Stimulated activated CD4-positive, alpha-beta T cell treated with anti-CD3 and anti-CD28 coated beads, Interleukin-2, amount 100 ng/mL, for 4 hours (primary cell): ENCODE measurements at places on chromosomes 11 and 22.

DNA sequence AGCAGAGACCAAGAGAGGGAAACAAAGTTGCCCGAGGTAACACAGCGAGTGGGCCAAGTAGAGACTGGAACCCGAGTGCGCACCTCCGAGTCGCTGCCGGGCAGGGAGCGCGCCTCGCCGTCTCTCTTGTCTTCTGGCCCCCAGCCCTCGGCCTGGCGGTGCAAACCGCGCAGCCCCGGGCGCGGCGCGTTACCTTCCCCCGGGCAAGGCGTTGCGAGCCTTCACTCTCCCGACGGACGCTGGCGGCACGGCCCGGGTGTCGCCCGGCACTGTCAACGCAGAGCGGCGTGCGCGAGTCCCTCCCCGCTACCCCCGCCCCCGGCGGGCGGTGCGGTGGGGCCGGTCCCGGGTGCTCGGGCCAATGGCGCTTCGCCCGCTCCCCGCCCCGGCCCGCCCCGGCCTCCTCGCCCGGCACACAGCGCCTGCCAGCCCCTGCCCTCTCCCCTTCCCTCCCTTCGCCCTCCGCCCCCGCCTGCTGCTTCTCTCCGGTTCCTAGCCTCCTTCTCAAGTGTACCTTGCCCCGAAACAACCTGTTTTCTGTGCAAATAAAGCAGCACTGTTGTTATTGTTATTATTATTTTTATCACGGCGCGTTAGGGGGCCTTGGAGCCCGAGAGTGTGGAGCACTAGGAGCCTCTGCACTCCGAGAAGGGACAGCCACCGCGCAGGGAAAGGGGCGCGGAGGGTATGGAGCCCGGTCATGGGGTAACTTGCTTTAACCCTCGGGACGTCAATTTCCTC, at the start of gene SYTL2:
SYTL2 (minus strand) TSS at position 271 of the 741 bp plus-strand sequence. CDS start 53,416 bp downstream, outside the sequence.
- peak; percentile 63 for DNase-seq

- DNase-seq: no peak
Observed at GRCh38 chr11:42407341-42407740, 904.5 kb upstream of the API5 start.

DNA sequence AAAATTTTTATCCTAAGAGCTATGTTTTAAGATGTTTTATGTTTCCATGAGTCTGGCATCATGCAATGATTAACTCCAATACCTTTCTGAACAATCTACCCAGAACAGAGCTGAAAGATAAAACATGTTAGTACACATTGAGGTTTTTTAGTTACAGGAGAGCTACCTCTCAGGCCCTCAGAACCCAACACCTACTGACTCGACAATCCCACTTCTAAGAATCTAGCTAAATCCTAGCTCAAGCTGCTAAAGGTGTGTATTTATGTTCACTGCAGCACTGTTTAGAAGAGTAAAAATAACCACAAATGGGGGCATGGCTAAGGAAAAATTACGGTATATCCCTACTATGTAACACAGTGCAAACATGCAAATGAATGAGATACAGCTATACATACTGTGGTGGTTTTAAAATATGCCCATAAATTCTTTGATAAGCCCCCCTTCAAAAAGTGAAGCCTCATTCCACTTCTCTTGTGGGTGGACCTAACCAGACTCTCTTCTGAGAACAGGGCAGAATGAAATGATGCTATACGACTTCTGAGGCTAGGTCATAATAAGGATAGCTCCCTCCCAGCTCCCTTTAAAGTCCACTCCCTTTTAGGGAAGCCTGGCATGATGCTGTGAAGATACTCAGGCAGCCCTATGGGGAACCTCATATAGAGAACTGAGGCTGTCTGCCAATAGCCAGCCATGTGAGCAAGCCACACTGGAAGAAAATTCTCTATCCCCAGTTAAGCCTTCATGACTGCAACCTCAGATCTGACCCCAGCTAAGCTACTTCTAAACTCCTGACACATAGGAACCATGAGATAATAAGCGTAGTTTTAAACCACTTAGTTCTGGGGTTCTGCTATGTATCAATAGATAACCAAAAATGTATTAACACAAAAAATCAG, 29.5 kb downstream of the TMEM123 start:
- DNase-seq: no peak

- DNase-seq: no peak
Observed at GRCh38 chr11:47857485-47857884, 9.3 kb upstream of the NUP160 start.

GRCh38 chr22:19986410-19987341, 29.9 kb downstream of the ARVCF start:
- peak; percentile 9 for DNase-seq

DNA sequence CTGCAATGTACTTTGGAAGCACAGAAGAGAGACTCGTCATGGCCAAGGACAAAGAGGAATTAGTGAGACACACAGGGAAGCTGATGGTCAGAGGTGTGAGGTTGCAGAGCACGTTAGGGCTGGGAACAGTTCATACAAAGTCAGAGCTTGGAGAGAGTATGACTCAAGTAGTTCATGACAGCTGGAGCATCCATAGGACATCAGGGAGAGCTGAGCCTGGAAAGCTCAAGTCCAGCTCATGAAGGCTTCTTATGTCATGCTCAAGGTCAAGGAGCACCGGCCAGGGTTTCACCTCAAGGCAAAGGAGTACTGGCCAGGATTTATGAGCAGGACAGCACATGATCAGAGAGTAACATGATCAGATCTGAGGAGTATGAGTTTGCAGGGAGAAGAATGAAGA, 64.6 kb upstream of the CHST1 start:
- DNase-seq: no peak

DNA sequence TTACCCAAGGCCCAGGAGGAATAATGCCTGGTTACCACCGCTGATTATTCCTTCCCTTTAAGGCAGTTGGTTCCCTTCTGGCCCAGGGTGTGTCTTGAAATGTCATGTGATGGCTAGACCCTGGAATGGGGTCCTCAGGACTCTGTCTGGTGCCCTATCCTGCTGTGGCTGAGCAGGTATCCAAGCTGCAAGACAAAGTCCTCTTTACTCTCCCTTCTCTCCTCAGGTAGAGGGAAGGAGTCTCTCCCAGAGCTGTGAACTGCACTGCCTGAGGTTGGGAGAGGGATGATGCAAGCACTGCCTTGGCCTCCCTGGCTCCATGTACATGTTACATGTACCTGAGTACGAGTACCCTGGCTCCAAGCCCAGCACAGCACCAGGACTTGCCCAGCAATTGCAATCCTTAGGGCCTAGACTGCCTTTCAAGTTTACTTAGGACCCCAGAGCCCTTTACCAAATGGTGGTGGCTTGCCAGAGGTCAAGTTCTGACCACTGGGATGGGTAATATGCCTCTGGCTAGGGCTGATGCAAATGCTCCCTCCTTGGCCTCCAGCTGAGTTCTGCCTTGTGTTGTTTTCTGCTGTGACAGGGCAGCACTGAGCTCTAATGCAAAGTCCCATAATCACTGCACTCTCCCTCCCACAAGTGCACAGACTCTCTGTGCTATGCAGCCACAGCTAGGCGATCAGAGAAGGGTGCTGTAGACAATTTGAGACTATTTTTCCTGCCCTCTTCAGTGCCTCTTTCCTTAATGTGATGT, 20.7 kb upstream of the AQP11 start:
- no peak for DNase-seq

- no peak for DNase-seq
Observed at GRCh38 chr11:91686700-91687099, 537.9 kb upstream of the FAT3 start.
